ENCODE measurements at places on chromosomes 7 and 10.

GRCh38 chr7:8131694-8132605 lies 130.0 kb downstream of the ICA1 start:
- no peaks in the 10 kb centered on the region for H3K27me3 ChIP-seq
- no peak overlapping the region for H3K4me3 ChIP-seq
- no peaks in the 10 kb centered on the region for H3K36me3 ChIP-seq
- DNase-seq: no peak
- no peaks in the 10 kb centered on the region for H3K4me1 ChIP-seq

DNA sequence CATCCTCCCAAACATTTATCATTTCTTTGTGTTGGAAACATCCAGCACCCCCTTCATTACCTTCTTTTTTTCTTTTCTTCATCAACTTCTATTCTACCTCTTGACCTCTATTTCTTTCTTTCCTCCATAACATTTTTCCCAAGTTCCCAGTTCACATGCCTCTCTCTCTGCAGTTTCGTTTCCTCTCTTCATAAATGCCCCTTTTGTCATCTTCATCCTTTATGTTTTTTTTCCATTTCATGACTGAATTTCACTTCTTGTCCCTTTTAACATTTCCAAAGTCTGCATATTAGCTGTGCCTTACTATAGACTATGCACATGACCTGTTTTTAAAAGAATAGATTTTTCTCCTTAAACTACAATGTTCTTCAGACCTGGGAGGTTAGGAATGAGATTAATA lies 23.7 kb downstream of the CPN1 start:
- DNase-seq: no peak
- H3K4me3 ChIP-seq: no peak overlapping the region
- no peaks in the 10 kb centered on the region for H3K36me3 ChIP-seq
- no peaks in the 10 kb centered on the region for H3K4me1 ChIP-seq
- no peak overlapping the region for H3K27ac ChIP-seq

DNA sequence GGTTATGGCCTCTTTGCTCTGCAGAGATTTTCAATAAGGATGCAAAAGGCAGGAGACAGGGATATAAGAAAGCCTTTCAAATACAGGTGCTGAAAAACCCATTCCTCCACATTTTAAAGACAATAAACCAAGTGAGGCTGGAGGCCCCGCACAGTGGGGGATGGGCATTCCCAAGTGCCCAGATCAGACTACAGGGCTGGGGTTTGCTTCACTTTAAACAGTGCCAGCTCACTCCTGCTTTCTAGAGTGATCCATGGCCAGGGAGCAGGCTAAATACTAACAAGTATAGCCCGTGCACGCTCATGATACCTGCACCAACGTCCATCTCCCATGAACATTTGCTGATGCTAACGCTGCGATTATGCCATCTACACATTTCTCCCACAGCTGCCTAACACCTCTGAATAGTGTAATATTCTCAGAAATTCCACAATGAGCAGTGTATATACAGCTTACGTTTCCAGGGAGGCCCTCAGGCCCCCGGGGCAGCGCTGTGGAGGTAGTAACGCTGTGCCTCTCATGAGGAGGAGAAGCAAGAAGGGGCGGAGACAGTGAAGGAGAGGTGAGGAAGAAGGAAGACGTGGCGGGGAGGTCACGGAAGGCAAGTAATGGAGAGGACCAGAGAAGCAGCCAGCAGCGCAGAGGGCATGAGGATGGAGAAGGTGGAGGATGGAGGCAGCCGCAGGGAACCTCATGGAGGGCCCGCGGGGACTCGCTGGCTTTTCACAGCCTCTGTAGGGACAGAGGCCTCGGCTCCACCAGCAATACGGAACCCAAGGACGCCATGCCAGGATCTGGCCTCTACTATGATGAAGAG lies 141.7 kb downstream of the USP6NL start:
- no peaks in the 10 kb centered on the region for H3K27me3 ChIP-seq
- H3K36me3 ChIP-seq: no peaks in the 10 kb centered on the region
- no peak overlapping the region for H3K27ac ChIP-seq

DNA sequence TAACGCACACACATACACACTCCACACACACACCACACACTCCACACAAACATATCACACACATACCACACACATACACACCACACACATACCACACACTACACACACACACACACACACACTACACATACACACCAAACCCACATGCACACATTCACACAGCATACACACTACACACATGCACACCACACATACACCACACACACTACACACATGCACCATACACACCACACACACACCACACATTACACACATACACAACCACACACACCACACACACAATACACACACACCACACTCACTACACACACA lies 66.3 kb downstream of the MKI67 start:
- DNase-seq: peak; percentile 2
- no peak overlapping the region for H3K27ac ChIP-seq
- H3K4me1 ChIP-seq: peaks cover 29% of the 10 kb centered on the region
- no peak overlapping the region for H3K4me3 ChIP-seq
- peaks cover 54% of the 10 kb centered on the region for H3K36me3 ChIP-seq
